Upper lobe of left lung (tissue), 6 donors: ENCODE measurements at places on chromosomes 2 and 18.

GRCh38 chr2:230714136-230714480 lies 1.5 kb downstream of the CAB39 start:
- no peaks in the 10 kb centered on the region for H3K27me3 ChIP-seq
- H3K27ac ChIP-seq = peak overlapping the region; percentile 97
- DNase-seq = no peak
- no peaks in the 10 kb centered on the region for H3K36me3 ChIP-seq

DNA sequence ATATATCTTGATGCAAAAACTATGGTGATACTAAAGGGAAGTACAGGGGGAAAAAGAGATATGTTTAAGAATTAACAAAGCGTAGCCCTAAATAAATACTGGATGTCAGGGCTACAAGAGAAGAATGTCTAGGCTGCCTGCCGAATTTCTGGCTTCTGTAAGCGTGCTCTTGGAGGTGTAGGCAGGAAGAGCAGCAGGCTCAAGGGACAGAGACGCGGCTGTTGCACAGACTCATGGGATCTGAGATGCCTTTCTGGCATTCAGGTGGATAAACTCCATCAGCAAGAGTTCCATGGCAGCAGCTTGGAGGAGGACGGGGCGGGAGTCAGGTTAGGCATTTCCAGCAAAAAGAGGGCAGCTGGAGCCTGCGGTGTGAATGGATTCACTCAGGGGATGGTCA lies 123.2 kb upstream of the TWIST2 start:
- no peaks in the 10 kb centered on the region for H3K4me1 ChIP-seq
- no peak overlapping the region for H3K27ac ChIP-seq
- no peak overlapping the region for H3K4me3 ChIP-seq
- DNase-seq = no peak
- H3K27me3 ChIP-seq = no peaks in the 10 kb centered on the region
- no peaks in the 10 kb centered on the region for H3K36me3 ChIP-seq

GRCh38 chr2:169118060-169118459 lies 48.7 kb downstream of the DHRS9 start:
- DNase-seq = no peak
- no peaks in the 10 kb centered on the region for H3K4me1 ChIP-seq
- H3K4me3 ChIP-seq = no peak overlapping the region
- no peaks in the 10 kb centered on the region for H3K36me3 ChIP-seq

GRCh38 chr18:46641917-46642316 lies 15.1 kb downstream of the LOXHD1 start:
- H3K4me3 ChIP-seq = no peak overlapping the region
- H3K36me3 ChIP-seq = no peaks in the 10 kb centered on the region
- DNase-seq = no peak
- no peak overlapping the region for H3K27ac ChIP-seq
- H3K4me1 ChIP-seq = no peaks in the 10 kb centered on the region
- H3K27me3 ChIP-seq = no peaks in the 10 kb centered on the region

GRCh38 chr2:98697651-98698337 lies 33.1 kb downstream of the MGAT4A start:
- no peaks in the 10 kb centered on the region for H3K36me3 ChIP-seq
- DNase-seq = no peak
- H3K27ac ChIP-seq = no peak overlapping the region
- no peaks in the 10 kb centered on the region for H3K27me3 ChIP-seq
- no peak overlapping the region for H3K4me3 ChIP-seq

- H3K4me3 ChIP-seq = no peak overlapping the region
- H3K4me1 ChIP-seq = no peaks in the 10 kb centered on the region
- H3K27me3 ChIP-seq = no peaks in the 10 kb centered on the region
Observed at GRCh38 chr2:233799087-233799665, 21.0 kb downstream of the MROH2A start.

- no peaks in the 10 kb centered on the region for H3K36me3 ChIP-seq
- H3K4me1 ChIP-seq = no peaks in the 10 kb centered on the region
- no peaks in the 10 kb centered on the region for H3K27me3 ChIP-seq
- no peak overlapping the region for H3K4me3 ChIP-seq
Observed at GRCh38 chr2:67268797-67269196, 128.3 kb upstream of the ETAA1 start.
